ENCODE measurements at places on chromosomes 4 and X.

DNA sequence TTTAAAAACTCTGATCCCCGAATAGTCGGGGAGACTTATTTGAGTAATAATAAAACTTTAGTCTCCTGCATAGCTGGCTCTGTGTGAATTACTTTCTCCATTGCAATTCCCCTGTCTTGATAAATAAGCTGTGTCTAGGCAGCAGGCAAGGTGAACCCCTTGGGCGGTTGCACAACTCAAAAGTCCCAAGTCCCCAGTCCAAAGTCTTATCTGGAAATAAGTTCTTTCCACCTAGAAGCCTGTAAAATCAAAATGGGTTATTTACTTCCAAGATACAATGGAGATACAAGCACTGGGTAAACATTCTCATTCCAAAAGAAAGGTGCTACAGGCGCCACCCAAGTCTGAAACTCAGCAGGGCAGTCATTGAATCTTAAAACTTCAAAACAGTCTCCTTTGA is 10.1 kb upstream of the PNMA5 start:
- no peak for DNase-seq

DNA sequence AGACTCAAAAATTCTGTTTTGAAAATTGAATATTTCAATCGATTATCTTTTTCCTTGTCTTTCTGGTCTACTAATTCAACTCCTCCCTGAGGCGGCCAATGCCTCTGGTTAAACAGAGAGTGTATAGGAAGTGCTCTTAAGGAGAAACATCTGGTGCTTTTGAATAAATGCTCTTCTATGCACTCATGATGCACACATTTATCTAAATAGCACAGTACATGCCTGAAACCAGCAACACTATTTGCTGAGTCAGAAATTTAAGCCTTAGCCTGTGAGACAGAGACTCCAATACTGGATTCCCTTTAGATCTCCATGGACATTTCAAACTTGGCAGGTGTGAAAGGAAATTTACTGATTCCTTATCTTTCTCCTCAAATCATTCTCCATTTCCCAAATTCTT is 118.6 kb downstream of the SLIT2 start:
- DNase-seq = peak; percentile 53

GRCh38 chrX:22141047-22141730 is 109.1 kb downstream of the PHEX start:
- no peak for DNase-seq

DNA sequence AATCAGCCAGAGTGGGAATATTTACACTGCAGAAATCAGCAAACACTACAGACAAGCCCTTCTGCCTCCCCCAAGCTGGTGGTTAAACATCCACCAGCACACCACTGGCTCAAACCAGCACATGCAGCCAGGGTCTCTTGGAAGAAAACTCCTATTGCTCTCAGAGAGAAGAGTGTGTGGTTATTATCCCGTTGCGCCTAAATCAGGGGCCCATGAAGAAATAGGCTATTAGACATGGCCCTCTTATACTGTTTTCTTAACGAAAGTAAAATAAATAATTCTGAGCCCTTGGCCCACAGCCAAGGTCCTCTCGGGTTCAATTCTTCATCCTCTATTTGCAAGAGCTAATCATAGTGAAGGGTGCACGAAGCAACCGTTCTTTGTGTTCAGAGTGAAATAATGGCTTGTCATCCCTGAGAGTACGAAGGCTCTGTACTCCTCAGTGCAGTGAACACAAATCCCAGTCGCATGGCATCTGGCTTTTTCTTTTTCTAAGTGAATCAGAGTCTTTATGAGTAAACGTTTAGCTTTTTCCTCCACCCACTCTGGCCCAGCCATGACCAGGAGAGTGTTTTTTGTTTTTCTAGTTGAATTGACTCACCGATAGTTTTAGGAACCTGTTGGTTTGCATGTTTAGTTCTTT is 33.4 kb upstream of the RBM47 start:
- peak; percentile 57 for DNase-seq

GRCh38 chr4:63325140-63325539 is 1084.1 kb downstream of the TECRL start:
- no peak for DNase-seq

DNA sequence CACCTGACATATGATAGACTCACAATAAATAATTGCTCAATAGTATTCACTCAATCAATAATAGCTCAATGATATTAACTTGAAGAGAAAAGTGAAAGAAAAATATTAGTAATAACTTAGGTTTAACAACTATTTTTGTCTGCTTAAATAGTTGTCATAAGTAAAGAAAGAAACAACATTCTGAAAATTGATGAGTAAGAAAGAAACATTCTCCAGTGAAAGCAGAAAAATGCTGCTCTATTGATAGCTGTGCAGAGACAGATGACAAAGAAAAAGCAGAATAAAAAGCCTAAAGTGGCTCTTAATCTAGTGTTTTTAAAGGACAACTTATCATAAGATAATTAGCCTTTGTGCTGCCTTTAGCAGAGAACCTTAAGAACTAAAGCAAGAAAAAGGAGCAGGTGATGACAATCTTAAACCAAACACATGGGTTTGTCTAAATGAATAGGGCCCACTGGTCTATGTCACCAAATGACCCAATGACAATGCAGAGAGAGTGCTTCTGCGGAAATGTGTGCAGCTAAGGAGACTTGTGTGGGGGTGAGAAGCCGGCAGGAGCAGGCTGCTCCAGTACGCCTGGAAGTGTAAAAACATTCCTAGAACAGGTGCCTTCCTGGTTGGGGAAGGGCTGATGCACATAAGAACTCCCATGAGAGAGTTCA is 13.2 kb downstream of the HS3ST1 start:
- DNase-seq = no peak

GRCh38 chr4:26866781-26867180 is 6.1 kb downstream of the STIM2 start:
- no peak for DNase-seq
